ENCODE measurements at places on chromosomes 4 and X.

- DNase-seq: no peak
Measured at GRCh38 chr4:147733716-147734344, 1.9 kb downstream of the ARHGAP10 start.

DNA sequence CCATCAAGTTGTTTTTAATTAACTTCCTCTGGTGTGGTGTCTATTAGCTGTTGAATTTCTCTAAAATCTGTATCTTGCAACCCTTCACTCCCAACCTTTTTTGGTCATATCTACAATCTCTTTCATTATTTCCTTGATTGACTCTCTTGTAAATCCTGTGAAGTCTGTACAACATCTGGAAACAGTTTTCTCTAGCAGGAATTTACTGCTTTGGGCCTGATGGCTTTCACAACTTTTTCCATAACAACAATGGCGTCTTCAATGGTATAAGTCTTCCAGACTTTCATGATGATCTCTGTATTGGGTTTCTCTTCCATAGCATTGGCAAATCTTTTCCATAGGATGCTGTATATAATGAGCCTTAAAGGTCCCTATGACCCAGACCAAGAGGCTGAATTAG, 49.0 kb downstream of the TBC1D19 start:
- no peak for DNase-seq

GRCh38 chrX:108361316-108361715, 76.9 kb downstream of the COL4A6 start:
- DNase-seq: no peak

- DNase-seq: no peak
Measured at GRCh38 chrX:32987142-32987541, 224.2 kb downstream of the DMD start.

- DNase-seq: no peak
Measured at GRCh38 chr4:70564033-70564432, 28.0 kb upstream of the AMBN start.

GRCh38 chr4:108589961-108590360, 30.4 kb upstream of the RPL34 start:
- DNase-seq: no peak

DNA sequence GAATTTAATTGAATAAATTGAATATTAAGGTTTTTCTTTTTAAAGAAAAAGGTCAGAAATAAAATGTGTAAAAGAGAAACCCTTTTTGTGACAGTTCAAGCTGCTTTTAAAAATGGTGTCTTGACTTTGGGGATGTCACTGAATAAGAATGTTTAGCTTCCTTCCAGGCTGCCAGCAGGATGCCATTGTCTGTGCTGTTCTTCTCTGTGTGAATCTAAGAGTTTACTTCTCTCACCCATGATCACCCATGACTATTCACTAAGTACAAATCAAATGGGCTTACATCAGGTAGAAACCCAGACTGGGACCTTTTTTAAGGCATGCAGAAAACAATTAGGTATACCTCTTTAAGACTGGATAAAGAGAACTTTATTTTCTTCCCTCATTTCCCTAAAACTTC, 115.3 kb downstream of the DACH2 start:
- DNase-seq: no peak

DNA sequence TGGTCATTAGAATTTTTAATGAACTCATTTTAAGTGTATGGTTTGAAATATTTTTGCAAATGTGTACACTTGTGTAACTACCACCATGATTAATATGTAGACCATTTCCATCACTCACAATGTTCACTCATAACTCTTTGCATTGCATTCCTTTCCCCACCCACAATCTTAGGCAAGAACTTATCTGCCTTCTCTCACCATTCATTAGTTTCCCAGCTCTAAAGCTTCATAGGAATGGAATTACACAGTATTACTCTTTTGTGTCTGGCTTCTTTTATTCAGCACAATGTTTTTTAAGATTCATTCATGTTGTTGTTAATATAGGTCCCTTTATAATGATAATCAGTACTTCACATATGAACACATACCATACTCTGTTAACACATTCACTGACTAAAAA, 106.1 kb downstream of the ARAP2 start:
- DNase-seq: no peak

- DNase-seq: no peak
Measured at GRCh38 chr4:91118597-91118996, 991.4 kb downstream of the CCSER1 start.

DNA sequence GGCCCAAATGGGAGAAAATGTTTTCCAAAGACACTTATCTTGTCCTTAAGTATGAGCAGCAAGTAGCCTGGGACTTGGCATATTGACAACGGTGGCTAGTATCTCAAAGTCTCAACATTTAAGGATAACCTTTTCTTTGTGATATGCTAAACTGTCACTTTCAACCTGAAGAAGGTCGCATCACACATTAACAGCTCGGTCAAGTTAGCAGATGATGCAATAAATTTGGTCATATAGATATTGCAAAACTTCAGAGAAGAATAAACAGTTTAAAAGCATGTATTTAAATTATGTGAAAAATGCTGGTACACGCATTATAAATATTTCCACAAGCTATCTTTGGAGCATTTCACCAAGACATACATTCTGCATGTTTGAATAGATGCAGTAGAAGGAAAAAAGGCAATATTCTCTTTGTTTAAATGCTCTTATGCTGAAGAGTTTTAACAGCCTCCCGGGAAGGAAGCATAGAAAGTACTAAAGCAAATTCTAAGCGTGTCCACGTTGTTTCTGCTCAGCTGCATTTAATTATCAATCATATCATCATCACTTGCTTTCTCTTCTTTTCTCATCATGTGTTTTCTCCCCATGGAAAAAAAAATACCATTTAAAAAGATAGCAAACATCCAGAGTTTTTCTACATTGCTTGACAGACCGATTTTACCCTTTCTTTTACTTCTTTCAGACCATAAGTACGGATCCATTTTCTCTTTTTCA, 24.2 kb downstream of the ARHGAP6 start:
- DNase-seq: no peak

GRCh38 chrX:126448681-126449080, 103.9 kb downstream of the DCAF12L1 start:
- no peak for DNase-seq

DNA sequence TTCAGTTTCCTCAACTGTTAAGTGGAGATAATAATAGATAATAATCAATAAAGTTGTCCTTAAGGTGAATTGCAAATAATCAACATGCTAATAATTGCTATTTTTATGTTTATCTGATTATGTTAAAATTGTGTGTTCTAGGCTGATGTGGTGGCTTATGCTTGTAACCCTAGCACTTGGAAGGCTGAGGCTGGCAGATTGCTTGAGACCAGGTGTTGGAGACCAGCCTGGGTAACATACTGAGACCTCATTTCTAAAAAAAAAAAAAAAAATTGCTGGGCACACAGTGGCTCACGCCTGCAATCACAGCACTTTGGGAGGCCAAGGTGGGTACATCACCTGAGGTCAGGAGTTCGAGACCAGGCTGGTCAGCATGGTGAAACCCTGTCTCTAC, 175.2 kb downstream of the GC start:
- DNase-seq: no peak

DNA sequence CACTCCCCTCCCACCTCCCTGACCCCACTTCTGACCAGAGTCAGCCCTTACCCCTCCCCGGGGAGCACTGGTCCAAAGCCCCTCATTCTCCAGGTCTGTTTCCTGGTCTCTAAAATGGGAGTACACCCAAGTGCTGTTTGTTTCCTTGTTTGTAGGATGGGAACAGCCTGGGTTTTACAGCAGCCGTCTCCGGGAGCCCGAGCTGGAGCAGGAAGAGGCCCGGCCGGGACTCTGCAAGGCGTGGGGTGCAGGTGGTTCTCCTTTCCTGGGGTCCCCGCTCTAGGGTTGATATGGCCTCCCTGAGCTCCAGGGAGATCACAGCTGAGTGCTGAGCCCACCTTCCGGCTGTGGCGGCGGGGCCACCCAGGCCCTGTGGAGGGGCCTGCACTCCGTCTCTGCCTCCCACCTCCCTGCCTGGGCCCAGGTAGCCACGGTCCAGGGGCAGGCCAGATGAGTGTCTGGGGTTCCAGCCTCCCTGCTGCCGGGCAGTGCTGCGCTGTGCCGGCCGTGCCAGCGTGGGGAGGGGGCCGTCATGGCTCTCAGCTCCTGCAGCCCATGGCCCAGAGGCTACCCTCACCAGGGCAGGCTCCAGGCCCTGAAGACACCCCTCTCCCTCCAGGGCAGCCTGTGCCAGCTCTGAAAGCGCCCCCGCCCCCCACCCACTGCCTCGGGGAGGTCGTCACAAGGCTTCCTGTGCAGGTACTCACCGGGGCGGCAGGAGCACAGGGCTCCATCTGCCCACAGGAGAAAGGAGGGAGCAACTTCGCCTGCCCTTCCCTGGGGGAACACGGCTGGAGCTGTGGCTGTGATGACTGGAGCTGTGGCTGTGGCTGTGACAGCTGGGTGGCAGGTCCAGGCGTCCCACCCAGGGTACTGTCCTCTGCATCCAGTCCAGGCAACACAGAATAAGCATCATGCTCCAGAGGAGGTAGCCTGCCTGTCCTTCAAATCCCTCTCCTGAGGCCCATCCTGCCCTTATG, 98.8 kb downstream of the ADRA2C start:
- no peak for DNase-seq

GRCh38 chrX:139795196-139795595, 87.2 kb upstream of the MCF2 start:
- no peak for DNase-seq

DNA sequence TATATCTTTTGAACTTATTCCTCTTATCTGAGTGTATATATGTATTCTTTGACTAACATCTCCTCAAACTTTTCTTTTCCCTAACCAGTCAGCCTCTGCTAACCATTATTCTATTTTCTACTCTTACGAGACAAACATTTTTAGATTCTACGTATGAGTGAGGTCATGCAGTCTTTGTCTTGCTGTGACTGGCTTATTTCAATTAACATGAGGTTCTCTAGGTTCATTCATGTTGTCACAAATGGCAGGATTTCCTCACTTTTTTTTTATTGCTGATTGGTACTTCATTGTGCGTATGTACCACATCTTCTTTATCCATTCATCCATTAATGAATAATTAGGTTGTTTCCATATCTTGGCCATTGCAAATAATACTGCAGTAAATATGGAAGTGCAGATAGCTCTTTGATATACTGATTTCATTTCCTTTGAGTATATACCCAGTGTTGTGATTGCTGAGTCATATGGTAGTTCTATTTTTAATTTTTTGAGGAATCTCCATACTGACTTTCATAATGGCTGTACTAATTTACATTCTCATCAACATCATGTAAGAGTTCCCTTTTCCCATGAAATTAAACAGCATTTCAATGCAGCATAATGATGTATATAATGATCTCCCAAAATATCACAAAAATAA, 80.1 kb downstream of the HS3ST1 start:
- no peak for DNase-seq

- DNase-seq: no peak
Measured at GRCh38 chrX:19708683-19709082, 178.7 kb downstream of the SH3KBP1 start.

- peak; percentile 6 for DNase-seq
Measured at GRCh38 chr4:54090804-54091623, 8.9 kb upstream of the GSX2 start.

GRCh38 chr4:148071009-148071408, 339.1 kb downstream of the ARHGAP10 start:
- DNase-seq: no peak

DNA sequence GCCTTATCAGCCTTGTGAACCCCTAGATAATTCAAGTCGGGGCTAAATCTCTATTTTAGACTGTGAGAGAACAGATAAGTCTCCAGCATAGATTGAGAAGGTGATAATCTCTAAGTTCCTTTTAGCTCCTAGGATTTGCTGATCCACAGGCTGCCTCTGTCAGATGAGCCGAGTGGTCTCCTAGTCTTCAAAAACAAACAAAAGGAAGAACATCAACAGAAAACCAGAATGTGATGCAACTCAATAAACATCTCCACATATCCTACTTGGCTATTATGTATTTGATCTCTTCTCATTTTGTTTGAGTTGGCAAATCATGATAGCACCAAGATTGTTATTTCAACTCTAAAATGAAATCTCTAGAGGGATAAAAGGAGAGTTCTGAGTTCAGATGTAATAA, 88.4 kb upstream of the SLC7A11 start:
- no peak for DNase-seq

DNA sequence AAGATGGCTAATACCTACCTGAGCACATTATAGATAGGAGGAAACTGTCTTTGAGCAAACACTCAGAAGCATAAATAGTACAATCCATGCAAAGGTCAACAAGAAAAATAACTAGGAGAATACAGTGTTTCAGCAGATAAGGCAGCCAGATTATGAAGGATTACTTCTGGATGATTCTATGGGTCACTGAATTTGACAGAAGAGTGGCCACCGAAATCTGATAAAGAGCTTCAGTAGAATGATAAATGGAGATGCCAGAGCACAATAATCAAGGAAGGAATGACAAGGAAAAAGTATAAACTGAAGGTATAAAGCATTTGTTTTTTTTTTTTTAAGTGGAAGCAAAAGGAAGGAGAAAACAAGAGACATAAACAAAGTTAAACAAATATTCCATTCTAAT, 58.7 kb downstream of the ELF2 start:
- DNase-seq: no peak

DNA sequence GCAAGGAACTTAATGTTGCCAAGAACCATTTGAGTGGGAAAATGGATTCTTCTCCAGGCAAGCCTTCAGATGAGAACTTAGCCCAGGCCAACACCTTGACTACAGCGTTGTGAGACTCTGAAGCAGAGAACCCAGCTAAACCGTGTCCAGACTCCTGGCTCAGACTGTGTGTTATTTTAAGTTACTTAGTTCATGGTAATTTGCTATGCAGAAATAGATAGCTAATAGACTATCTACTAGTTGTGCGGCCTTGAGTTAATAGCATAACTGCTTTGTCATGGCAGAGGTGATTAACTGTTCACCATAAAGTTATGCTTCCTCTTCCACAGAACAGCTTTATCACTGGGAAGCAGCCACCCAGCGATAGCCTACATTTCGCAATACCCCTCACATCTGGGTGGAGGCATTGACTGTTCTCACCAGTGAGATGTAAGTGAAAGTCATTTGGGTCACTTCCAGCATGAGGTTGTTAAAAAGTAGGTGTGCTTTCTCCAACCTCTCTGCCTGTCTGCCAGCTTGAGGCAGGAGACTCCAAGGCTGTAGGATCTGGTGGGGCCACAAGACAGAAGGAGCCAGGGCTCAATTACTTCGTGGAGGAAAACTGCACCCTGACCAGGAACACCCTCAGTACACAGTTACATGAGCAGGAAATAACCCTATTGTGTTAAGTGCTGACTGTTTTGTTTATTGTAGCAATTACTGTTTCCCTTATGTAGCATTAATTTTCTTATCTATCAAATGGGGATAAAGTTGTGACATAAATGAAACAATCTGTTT, 94.2 kb downstream of the GPAT3 start:
- DNase-seq: no peak

DNA sequence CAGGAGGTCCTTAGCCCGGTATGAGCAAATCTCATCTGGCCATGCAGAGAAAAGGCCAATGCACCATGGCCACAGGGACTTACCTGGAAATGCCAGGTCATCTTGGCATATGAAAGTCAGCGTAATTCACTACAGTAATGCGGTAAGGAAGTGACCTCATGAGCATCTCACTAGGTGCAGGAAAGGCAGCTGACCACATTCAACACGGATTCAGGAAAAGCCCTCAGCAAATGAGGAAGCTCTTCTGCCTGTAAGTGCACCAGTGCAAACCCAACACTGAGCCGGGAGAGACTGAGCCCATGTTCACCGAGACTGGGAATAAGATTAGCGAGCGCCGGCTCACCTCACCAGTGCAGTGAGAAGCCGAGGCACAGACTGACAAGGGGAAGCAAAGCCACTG, 23.7 kb downstream of the LRPAP1 start:
- DNase-seq: no peak
